Caco-2 (cell line): ENCODE measurements at places on chromosomes 16 and 17. TPM values are rescaled to one million over a fixed set of nuclear protein-coding genes. Genes with fewer than 3 reads are reported as not detected.

DNA sequence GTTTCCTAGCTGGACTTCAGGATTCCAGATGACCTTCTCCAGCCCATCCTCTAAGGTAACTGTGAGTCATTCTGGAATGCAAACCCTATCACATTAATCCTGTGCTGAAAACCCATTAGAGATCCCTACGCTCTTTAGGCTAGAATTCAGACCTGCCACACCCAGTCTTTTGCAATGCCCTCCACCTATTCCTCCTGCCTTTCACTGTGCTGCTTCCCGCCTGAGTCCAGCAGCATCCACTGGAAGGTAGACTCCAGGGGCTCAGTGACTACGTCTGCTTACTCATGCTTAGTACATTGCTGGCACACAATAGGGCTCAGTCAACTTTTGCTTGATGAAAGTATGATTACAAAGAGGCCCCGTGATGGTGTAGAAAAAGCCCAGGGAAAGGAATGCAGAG is 121.1 kb downstream of the SPACA3 start:
- no peak for DNase-seq

- DNase-seq = no peak
These were observed 13.5 kb downstream of the NMRAL1 start for GRCh38 chr16:4460936-4461249.

- peak; percentile 68 for DNase-seq
These were observed 45.3 kb downstream of the REXO5 start for GRCh38 chr16:20851601-20852000.

DNA sequence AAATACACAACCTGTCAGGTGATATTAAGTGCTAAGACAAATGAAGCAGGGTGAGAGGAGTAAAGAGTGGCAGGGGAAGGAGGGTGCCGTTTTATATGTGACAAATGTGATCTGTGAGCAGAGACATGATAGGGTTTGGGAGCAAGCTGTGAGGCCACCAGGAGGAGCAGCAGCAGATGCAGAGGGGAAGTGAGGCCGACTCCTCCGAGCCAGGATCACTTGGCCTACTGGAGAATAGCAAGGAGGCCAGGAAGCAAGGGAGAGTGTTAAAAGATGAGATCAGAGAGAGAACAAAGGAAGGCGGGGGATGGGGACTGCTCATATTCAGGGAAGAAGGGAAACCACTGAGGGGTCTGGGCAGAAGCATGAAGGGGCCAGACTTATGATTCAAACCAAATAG is 129.4 kb downstream of the TANGO6 start:
- DNase-seq = peak; percentile 61

GGT6 gene
- total RNA-seq = not detected in 2 replicates

DNA sequence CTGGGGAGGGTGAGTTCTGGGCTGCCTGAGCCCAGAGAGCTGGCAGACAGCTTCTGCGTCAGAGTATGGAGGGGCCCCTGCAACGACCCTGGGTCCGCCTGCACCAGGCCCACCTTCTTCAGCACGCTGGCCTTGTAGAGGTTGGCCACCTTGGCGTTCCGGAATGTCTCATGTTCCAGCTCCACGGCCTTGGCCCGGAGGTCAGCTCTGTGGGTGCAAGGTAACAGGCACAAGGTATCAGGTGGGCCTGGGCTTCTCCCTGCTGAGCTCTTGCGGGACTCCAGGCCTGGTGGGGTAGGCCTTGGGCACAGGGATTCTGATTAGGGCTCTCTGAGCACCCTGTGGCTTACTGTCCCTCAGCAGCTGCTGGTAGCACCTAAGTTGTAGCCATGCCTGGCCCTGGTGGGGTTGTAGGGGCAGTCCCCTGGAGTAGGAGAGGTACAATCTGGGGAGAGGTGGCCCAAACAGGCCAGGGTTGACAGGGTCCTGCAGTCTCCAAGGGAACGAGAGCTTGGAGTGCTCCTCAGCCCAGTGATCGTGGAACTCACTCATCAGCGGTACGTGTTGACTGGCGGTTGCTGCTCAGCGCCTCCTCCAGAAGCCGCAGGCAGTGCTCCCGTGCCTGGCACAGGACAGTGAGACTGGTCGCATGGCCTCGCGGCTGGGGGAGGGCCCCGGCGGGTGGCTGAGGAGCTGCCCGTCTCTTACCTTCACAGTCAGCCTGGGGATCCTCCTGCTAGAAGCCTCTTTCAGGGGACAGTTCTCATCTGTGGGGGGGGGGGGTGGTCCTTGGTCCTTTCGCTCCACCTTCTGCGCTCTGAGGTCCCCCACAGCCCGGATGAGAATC is 2.9 kb upstream of the SMIM5 start:
- DNase-seq = no peak

DNA sequence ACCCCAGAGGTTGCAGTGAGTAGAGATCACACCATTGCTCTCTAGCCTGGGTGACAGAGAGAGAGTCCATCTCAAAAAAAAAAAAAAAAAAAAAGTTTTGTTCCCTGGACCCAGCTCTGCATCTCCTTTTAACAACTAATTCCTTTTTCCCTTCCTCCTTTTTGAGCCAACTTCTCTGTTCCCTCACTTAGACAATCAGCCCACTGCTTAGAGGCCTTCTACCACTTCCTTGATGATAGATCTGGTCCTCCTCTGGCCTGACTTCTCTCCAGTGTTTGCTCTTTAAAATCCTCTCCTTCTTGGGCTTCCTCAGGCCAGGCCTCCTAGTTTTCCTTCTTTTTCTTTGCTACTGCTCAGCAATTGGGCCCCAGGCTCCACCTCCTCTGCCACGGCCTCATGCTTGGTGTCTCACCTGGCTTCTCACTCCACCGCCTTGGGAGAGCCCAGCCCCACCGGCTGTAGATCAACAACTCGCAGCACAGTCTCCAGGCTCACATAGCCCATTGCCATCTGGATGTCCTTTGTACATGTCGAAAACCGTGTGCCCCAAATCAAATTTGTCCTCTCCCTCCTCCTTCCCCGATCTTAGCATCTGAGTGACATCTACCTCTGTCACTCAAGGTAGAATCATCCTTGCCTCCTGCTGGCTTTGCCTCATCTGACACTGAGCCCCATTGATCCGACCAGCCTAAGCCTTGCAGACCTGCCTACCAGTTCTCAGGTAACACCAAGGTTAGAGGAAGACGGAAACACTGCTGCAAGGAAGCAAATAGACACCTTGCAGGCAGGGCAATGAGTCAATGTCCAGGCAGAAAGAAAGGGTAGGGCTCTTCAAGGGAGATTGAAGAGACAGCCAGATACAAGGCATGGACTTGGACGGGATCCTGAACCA is 17.4 kb downstream of the ARHGAP27 start:
- DNase-seq = no peak

GRIN2A gene
- total RNA-seq = 0.30 and 0.54 TPM in 2 replicates

KRT39 gene
- not detected in 2 replicates for total RNA-seq

GRCh38 chr17:56548661-56549060 is 44.8 kb upstream of the NOG start:
- no peak for DNase-seq

- peak; percentile 84 for DNase-seq
These were observed 28.2 kb downstream of the ATP2C2 start for GRCh38 chr16:84396537-84397008.
